ENCODE measurements at places on chromosomes 6 and 20.

DNA sequence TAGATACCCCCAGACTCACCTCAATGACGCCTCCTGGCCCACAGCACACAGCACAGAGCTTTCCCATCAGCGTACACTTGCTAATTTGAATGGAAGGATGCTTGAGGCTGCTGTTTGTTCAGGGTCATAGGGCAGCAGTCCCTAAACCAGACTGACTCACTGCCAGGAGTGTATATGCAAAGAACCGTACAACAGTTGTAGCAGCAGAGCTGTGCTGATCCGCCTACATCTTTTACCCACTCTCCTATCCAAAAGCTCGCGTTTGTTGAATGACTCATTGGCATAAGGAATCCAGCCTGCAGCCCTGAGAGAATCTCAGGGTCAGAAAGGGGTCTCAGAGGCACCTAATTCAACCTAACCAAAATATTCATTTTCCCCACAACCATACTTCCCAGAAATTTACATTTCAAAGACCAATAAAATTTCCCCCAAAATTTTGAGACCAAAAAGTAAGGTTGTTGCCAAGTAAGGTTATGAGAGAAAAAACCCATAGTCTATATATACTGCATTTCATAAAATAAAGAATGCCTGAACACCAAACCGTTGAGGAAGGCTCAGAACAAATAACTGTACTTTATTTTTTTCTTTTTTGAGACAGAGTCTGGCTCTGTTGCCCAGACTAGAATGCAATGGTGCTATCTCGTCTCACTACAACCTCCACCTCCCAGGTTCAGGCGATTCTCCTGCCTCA, 35.3 kb upstream of the CCND3 start:
- no peak for DNase-seq

DNA sequence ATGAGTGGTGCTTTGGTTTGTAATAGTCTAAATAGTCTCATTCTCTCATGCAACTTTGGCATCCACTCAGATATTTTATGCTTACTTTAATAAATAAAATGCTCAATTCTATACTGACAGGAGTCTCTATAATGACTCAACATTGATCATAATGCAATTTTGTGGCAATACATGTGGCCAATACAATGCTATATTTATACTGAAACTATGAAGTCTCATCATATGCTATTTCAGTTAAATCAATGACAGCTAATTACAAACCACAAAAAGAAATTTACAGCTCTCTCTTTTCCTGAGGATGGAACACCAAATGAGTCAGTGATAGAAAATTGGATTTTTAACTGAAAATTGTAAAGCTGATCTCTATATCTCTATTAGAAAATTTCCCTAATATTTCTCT, 77.1 kb downstream of the WASF1 start:
- no peak for DNase-seq

GRCh38 chr6:27619436-27619835, 146.5 kb upstream of the ZNF184 start:
- DNase-seq, result no peak

DNA sequence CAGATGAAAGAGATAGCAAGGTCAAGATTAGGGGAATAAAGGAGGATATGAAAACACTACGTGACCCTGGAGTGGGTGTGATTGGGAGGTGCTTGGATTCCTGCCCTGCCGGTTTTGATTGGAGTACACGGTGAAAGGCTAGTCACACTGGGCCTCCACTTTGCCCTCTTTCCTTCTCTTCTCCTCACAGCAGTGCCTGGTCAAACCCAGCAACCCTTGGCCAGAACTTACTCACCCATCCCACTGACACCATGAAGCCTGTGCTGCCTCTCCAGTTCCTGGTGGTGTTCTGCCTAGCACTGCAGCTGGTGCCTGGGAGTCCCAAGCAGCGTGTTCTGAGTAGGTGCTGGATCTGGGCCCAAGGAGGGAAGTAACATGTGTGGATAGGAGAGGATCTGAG, at the start of gene WFDC13:
WFDC13 (plus strand) TSS at position 166 of the 400 bp plus-strand sequence; CDS start at position 252, 86 bp downstream.
- no peak for DNase-seq

DNA sequence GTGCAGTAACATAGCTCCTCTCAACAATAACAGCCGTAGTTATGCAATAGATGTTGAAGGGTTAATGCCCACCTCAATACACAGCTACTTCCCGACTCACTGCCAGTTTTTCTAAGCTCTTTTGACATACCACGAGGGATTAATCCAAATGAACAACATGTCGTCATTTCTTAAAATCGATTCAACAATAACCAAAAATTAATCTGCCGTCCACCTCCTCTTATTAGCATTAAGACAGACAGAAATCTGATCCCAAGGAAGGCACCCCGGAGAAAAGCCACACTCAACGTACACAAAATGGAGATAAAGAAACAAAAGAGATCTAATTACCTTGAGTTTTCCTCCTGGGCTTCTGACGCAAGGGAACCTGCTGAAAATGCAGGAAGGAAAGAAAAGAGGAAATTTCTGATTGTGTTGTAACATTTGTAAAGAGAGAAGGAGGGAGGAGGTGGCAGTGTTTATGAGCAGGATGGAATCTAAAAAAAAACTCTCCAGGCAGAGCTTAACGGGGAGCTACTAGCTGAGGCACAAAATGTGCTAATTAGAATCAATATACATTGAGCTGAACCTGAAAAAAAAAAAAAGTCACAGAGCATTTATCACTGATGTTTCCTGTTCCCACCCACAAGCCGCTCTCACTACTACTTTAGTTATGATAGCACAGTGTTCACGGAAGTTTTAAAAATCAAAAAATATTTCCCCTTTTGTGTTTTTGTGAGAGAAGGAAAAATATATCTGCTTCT, 109.3 kb downstream of the IPCEF1 start:
- DNase-seq, result no peak

DNA sequence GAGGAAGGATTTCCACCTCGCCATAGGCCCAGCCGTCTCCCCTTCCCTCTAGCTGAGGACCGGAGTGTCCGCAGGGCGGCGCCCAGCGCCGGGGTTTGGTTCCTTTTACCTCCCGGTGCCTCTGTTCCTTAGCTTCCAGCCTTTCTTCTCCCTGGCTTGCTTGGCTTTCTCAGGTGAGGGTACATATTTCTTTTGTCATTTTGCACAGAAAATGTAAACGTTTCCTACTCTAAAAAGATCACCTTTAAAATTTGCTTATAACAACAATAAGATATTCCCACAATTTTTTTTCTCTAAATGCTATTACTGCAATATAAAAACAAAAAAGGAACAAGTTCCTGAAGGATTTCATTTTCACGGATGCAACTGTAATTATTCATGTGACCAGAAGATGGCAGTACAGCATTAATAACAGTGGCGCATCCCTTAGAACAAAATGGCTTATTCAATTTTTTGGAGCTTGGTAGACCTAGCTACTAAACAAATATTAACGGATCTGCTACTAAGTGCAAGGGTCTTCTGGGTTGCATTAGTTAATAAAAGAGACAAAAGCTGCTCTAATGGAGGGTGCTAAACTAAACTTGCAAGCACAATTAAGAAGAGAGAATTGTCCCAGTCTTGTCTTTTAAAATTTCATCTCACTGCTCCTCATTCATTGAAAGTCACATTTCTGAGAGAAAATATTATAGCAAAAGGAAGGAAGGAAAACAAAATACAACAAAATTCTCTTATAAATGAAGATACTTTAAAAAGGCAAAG, 172.9 kb downstream of the ADGRG6 start:
- no peak for DNase-seq

DNA sequence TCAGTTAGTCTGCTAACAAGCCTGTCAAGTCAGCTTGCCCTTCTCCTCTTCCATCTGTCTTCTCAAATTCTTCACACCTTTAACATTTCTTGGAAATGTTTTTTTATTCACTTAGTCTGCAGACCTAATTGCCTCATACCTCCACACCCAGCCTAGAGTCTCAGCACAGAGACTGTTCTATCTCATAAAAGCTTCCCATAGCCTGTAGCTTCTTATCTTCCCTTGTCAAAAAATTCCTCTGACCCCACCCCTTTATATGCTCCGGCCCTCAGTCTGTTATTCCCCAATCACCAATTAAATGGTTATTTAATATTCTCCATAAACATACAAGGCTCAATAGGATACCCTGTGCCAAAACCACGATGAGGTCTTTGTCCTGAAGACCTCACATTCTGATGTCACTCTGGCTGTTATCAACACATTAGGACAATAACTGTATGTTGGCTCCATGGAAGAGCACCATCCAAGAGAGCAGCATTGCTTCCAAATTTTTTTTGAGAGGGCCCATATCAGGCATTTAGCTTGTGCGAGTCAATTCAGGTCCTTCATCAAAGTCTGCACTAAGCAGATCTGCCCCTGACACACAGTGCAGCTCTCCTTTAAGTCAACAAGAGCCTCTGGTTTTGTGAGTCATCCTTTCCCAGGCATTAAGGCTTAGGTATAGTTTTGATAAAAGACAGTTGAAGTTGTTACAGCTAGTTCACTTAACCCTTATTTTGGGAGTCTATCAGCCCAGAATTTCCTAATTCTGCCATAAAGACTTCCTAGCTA, 83.2 kb upstream of the TBX18 start:
- DNase-seq, result no peak

- DNase-seq, result no peak
These were observed 3.8 kb downstream of the TOMM6 start for GRCh38 chr6:41791305-41791704.

GRCh38 chr6:16764188-16764950, 3.1 kb upstream of the ATXN1 start:
- DNase-seq, result no peak

- DNase-seq, result no peak
These were observed 517.0 kb downstream of the TENT5A start for GRCh38 chr6:81235512-81235911.

DNA sequence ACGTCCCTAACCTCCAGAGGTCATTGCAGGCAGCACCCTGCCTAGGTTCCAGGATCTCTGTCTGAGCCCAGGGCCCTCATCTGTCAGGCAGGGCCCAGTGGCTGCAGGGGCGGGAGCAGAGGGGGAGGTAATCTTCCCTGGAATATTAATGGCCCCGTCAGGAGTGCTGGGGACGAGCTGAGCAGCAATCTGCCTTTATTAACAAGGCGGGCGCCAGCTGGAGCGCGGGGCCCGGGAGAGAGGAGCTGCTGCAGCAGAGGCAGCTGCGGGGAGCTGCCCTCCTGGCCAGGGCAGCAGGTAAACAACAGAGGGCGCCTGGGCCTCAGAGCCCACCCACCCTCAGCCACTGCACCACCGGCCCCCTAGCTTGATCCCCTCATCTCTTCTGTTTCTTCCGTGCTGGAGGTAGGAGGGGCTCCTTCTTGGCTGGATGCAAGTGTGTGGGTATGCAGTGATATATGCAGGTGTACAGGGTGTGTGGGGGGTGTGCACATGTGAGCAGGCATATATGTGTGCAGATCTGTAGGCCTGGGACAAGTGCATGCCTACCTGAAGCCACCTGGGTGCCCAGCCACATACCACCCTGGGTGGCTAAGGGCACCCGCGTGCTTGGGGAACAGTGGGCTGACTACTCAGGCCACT, 131.8 kb upstream of the MLN start:
- DNase-seq, result no peak

DNA sequence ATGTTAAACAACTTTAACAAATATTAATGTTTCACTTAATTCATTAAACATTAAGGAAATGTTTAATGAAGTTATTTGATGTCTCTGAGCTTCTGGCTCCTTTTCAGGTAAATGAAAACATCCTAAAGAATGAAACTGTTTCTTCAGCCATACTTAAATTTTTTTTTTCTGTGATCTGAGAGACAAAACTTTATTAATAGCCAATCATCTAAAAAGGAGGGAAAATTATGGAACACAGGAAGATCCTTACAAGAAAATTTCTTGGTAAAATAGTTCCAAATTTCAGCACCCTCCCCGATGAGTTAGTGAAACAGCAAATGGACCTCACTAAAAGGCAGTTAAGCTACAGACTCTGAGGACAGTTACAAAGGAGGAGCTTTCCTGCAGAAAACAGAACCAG, 185.2 kb downstream of the REV3L start:
- DNase-seq, result no peak

DNA sequence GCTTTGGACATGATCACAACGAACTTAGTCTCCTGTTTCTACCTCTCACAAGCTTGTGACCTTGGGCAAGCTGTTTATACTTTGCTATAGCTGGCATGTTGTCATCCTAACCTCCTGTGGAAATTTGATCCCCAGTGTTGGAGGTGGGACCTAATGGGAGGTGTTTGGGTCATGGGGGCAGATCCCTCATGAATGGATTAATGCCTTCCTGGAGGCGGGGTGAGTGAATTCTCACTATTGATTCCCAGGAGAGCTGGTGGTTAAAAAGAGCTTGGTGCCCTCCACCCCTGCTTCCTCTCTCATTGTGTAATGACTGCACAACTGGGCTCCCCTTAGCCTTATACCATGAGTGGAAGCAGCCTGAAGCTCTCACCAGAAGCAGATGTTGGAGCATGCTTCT, 228.9 kb downstream of the HIVEP2 start:
- DNase-seq, result no peak

DNA sequence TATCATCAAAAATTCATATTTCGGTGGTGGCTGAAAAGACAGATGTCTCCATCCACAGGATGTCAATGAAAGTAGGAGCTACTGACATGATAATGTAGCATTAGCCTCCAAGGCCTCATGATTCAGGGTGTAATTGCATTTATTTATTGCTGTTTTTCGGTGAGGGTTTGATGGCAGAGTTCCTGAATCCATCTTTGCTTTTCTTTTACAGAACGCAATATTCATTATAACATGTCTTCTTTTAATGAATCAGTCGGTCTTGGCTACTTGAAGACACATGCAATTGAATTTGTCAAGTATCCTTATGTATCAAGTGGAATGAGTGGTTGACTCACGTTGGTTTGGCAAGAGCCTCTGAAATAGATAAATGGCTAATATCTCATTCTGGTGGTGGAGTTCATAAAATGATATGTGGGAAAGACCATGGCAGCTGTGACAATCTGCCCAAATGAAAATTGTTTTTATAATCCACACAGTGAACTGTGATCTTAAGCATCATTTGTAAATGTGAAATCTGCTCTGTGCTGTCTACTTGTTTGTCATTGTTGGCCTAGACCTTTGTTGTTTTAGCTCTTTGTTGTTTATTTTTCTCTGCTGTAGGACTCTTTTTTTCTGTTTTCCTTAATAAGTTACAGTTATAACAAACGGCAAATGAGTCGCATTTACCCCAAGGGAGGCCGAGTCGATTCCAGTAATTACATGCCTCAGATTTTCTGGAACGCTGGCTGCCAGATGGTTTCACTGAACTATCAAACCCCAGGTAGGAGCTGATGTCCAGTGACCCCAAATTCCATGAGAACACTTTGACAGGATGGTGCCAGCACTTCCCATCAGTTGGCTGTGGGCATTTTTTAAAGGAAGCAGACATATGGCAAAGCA, 105.7 kb upstream of the LAMP5 start:
- DNase-seq, result no peak

DNA sequence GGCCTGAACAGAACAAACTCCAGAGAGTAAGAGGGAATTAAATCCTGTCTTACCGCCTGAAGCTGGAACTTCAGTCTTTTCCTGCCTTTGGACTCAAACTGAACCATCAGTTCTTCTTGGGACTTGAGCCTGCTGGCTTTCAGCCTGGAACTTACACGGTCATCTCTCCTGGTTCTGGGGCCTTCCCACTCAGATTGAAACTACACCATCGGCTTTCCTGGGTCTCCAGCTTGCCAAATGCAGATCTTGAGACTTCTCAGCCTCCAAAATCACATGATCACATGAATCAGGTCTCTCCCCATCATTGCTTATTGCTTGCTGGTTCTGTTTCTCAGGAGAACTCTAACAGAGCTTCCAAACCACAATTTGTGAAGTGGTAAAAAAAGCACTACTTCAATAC, 276.3 kb downstream of the KIF16B start:
- DNase-seq, result no peak

GRCh38 chr20:45096781-45097180, 4.1 kb downstream of the KCNS1 start:
- DNase-seq, result no peak

GRCh38 chr20:33539129-33539528, 49.2 kb downstream of the CBFA2T2 start:
- no peak for DNase-seq
